ENCODE measurements at places on chromosomes 12 and 14.

DNA sequence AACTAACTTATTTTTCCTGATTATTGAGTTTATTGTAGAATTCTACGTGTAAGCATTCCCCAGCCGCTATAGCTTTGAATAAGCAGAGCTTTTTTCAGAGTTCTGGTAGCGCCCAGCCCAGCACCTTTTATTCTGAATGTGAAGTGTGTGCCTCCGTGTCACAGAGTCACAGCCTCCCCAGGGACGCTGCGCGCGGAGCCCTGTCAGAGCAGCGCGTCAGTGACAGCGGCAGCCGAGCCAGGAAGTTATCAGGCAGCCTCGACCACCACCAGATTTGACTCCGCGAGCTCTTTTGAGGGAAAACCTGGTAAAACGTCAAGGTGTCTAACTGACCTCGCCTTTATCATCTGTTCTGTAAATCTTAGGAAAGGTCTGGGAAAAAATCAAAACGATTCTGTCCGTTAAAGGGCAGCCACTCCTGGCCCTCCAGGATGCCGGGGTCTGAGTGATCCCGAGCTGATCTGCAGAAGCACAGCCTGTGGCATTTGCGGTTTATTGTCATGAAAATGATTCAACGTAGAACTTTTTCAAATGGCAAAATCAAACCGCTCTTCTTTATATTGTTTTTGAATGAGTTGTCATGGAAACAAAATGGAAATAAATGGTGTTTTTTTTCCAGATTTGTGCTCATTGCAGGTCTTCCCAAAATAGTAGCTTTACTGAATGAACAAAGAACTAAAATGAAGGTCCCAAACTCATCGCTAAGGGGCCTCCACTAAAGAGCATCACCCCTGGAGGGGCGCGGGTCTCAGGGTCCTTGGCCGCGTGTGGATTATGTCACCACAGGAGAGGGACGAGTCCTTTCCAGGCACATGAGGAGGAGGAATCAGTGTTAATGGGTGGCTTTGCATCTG lies 43.1 kb upstream of the MMP17 start:
- no peak for DNase-seq

- peak; percentile 33 for DNase-seq
Observed at GRCh38 chr14:69259527-69260189, at the start of gene GALNT16. TSS of gene GALNT16 (plus strand) at chr14:69260158. CDS start at chr14:69260291, 133 bp downstream.

GRCh38 chr12:52835271-52836041 lies 1.3 kb upstream of the KRT79 start:
- no peak for DNase-seq

DNA sequence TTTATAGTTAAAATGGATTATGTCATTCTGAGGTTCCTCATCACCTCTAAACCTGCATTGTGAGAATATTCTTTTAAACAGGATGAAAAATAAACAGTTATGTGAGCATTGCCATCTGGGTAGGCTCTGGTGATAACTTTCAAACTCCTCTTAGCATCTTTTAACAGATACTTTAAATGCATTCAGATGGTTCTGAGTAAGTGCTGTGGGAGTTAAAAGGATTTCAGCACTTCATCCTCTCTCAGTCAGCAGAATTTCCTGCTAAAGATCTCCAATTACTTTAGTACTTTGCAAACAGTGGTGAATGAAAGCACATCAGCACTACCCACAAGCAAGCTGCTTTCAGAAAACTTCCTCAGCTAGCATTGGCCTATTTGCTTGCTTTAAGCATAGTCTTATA lies 59.3 kb upstream of the TMTC1 start:
- DNase-seq: no peak

- DNase-seq: no peak
Observed at GRCh38 chr14:69850086-69850735, 29.0 kb upstream of the SMOC1 start.

DNA sequence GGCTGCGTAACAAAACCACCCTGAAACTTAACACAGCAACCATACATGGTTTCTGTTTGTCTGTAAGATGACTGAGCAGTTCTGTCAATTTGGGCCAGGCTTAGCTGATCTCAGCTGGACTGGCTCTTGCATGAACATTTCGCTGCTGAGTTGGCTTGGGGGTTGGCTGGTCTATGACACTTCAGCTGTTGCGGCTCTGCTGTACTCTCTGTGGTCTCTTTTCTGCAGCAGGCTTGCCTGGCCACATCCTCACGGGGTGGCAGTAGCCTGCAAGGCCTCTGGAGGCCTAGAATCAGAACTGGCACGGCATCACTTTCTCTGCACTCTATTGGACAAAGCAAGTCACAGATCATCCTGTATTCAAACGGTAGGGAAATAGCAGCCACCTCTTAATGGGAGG lies 216.2 kb downstream of the BCL11B start:
- DNase-seq: no peak

- no peak for DNase-seq
Observed at GRCh38 chr14:97056086-97056485, 258.9 kb downstream of the VRK1 start.

GRCh38 chr14:101174980-101175606 lies 271.6 kb upstream of the RTL1 start:
- DNase-seq: no peak

- DNase-seq: peak; percentile 62
Observed at GRCh38 chr12:120356567-120357030, 12.4 kb downstream of the MSI1 start.

GRCh38 chr12:40056373-40056772 lies 49.5 kb downstream of the SLC2A13 start:
- DNase-seq: no peak

DNA sequence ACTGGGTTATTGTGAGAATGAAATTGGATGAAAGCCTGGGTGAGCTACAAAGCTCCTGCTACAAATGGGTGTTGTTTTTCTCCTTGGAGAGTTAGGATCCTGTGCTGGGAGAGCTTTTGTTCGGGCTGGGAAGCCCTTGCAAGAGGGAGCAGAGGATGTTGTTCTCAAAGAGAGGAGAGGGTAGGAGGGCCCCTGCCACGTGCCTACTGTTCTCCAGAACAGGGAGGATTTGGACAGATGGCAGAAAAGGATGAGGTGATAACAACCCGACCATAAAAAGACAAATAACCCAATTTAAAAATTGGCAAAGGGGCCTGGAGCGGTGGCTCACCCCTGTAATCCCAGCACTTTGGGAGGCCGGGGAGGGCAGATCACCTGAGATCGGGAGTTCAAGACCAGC lies 68.8 kb downstream of the GALNT16 start:
- no peak for DNase-seq

DNA sequence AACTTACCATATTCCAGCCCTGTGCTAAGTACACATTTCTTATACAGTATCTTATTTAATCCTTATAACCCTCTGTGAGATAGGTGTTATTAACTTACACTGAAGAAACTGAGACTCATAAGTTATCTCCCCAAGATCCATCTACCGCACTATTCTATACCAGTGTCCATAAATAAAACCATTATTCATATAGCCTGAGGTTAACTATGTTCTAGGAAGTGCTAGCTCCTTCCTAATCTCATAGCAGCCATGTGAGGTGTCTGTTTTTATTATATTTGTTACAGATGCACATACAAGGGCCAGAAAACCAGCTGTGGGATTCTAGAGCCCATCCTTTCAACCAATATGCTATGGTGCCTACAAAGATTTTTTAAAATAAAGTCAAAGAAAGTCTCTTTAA lies 100.3 kb upstream of the RAP1B start:
- DNase-seq: no peak

- no peak for DNase-seq
Observed at GRCh38 chr14:100827101-100828021, 1.4 kb downstream of the MEG3 start.

GRCh38 chr14:91418387-91419043 lies 895 bp upstream of the CCDC88C start:
- DNase-seq: no peak

GRCh38 chr12:53786411-53786810 lies 34.6 kb upstream of the CISTR start:
- DNase-seq: no peak

DNA sequence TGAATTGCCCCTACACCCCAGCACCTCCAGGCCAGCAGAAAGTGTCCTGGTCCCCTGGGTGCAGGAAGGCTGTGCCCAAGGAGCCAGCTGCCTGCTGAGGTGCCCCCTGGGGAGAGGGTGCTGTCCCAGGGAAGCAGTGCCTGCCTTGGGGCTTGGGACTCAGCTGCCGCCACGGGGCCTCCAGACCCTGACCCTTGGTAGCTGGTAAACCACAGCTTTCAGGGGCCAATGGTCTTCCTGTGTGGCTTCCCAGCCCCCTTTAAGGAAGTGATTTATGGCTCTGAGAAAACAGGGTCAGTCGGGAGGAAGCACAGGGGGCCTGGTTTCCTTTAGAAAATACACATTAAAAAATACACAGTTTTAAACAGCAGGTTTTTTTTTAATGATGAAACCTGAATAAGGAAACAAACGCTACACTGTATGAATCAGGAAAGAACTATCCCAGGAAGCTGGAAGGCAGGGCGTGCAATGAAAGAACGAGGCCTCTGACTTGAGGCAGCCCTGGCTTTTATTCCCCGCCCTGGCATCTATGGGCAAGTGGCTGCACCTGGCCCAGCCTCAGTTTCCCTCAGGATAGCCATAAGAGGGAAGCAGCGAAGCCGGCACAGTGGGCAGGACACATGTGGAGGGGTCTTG lies 40.6 kb upstream of the EML1 start:
- no peak for DNase-seq

GRCh38 chr14:74144789-74145188 lies 60.0 kb downstream of the LIN52 start:
- no peak for DNase-seq

DNA sequence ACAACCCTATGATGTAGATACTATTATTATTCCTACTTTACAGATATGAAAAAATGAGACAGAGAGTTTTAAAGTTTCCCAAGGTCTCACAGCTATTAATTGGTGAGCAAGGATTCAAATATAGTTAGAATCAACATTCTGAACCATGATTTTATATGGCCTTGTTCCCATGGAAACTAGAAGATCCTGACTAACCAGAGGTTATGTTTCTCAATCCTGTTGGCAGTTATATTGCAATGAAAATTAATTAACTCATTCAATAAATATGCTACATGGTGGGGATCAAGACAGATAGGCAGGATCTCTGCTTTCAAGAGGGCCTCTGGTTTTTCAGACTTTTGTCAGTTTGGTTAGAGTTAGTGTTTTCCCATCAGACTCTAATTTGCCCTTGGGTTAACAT lies 9.3 kb upstream of the FUT8 start:
- no peak for DNase-seq

GRCh38 chr12:113748707-113749432 lies 217.3 kb downstream of the RBM19 start:
- DNase-seq: no peak

- no peak for DNase-seq
Observed at GRCh38 chr14:76024211-76024907, 38.8 kb downstream of the IFT43 start.

DNA sequence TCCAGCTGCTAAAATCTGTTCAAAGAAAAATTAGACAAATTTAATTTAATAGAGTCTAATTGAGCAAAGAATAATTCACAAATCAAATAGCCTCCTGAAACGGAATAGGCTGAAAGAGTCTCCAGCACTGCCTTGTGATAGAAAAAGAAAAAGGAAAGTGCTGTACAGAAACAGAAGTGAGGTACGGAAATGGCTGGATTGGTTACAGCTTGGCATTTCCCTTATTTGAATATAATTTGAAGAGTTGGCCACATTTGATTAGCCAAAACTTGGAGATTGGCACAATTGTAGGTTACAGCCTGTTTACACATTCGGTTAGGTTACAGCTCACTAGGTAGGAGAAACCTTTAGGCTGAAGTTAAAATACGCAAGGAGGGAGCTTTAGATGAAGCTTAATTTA lies 24.8 kb upstream of the PCED1B start:
- no peak for DNase-seq

DNA sequence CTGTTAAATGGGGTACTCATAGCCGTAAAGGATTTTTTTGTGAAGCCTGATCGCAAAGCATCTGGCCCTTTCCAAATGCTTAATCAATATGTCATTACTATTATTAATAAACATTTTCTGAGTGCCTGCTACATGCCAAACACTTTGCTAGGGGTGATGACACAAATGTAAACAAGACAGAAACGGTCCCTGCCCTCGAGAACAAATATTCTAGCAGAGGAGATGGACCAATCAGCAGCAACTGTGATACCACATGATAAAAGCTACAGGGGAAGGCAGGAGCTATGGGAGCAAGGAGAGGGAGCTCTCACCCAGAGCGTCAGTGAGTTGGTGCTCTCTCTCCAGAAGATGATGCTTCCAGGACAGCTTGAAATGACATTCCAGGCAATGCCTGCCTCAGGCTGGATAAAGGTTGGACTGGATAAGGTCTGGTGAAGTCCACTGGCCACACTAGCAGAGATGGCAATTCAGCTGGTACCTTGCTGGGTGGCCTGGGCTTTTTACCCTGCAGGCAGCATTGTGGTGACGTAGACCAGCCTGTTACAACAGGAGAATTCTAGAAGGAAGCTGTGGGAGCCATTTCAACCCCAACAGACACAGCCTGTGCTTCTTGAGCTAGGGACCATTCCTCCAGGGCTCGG lies 41.1 kb downstream of the ERH start:
- no peak for DNase-seq

DNA sequence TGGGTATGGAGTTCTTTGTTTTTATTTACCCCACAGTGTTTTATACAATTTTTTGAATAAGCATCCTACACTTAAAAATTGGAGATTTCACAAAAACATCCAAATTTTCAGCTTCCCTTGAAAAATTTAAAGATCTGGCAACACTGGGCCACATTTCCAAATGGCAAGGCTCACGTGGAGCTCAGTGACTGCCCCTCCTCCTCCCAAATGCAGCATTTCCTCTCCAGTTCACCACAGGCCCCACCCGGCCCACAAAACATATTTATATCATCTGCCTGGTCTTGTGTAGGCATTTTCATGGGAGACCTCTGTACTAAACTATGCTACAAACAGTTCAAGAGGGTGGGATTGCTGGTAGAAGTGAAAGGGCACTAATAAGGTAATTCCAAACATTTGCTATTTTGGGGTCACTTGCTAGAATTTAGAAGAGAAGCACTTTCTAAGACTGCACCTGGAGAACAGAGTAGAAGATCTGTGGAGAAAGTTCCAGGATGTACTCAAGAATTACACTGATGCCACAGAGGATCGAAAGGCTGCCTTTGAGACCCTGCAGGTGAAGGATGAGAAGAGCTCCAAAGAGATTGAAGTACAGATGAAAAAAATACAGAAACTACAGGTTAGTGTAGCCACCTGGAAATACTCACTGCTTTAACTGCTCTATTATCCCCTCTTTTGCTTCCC lies 7.3 kb downstream of the FKBP11 start:
- no peak for DNase-seq

GRCh38 chr12:40992674-40993073 lies 195.4 kb upstream of the PDZRN4 start:
- DNase-seq: no peak

DNA sequence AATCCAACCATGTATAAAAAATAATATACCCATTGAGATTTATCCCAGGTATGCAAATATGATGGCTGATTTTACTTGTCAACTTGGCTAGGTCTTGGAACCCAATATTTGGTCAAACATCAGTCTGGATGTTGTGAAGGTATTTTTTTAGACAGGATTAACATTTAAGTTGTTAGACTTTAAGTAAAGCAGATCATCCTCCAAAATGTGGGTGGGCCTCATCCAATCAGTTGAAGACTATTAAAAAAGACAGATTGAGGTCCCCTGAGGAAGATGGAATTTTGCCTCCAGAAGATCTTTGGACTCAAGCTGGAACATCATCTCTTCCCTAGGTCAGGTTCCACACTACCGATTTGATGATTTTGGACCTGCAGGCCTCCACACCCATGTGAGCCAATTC lies 271.2 kb downstream of the TMEM121 start:
- no peak for DNase-seq

Measured in left kidney (tissue), 8 donors.